GM12891 (cell line): ENCODE measurements at places on chromosomes 3 and 15.

DNA sequence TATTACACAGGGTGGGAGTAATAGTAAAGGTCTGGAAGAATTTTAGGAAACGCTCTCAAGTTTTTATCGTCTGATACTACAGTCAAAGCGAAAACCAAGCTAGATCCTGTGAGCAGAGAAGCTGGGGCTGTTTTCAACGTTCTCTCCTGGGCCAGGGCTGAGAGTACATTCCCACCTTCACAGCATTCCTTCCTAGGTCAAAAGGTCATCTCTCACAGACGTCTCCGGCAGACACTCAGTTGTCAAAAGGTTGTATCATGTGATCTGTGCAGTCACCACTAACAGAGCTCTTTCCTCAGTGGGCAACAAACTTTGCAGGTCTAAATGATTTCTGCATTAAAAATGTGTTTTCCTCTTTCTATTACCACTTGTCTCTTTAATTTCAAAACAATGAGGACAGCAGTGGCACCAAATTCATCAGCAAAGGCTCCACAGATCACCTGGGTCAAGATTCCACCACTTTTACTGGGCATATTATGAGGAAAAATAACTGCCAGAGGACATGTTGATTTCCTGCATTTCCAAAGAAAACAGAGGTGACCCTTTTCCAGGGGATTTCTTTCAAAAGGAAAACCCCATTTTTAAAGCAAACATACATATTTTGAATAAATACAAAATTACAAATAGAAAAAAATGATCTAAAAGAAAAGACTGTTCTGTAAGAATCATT, 41.9 kb downstream of the MEIS2 start:
- no peak for DNase-seq

DNA sequence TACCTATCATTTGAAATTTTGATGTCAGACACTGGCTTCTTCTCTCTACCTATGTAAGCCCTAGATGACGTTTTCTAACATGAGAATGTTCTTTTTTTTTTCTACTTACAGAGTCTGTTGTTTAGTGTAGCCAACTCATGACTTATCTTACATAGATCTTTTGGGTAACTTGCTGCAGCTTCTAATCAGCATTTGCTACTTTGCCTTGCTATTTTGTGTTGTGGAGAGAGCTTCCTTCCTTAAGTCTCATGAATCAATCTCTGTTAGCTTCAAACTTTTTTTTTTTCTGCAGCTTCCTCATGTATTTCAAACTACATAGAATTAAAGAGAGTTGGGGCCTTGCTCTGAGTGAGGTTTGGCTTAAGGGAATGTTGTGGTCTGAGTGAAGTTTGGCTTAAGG, 568.7 kb upstream of the BCHE start:
- DNase-seq = no peak

DNA sequence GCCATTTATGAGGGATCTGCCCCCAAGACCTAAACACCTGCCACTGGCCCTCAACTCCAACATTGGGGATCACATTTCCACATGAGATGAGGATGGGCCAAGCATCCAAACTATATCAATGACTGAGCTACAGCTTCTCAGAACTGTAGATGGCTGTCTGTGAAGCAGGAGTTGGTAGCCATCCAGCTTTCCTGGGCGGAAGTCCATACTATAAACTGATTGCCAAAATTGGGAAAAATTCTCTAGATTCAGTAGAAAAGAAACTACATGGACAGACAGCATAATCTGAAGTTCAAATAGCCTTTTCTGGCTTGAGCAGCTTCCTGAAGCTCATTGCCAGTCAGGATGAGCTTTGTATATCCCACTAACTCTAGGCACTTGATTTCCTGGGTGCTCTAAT, 214.7 kb upstream of the ZBTB20 start:
- DNase-seq = no peak

DNA sequence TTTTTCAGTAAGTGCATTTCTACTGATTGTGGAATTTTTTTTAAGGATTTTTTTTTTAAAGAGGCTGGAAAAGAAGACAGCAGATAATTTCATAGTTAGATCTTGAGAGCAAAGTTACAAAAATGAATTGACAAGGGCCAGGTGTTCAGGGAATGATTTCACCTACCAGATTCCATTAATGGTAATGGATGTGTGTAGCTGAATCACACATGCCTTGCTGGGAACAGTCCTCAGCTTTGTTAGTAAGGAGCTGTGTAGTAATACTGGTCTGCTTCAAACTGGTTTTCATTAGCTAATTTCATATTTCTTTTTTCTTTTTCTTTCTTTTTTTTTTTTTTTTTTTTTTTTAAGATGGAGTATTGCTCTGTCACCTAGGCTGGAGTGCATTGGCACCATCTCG, 16.0 kb downstream of the NR1D2 start:
- no peak for DNase-seq

- no peak for DNase-seq
Measured at GRCh38 chr3:56960234-56960917, 100.1 kb upstream of the SPATA12 start.
